Neural crest cell (in vitro differentiated cells): ENCODE measurements at places on chromosomes 13 and 19. TPM values are rescaled to one million over a fixed set of nuclear protein-coding genes. Genes with fewer than 3 reads are reported as not detected.
A peak's percentile ranks its signal among the peaks of the same experiment; 100 is the strongest.

- H3K27ac ChIP-seq: no peak overlapping the region
- H3K4me3 ChIP-seq: peak overlapping the region; percentile 19
- H3K27me3 ChIP-seq: no peaks in the 10 kb centered on the region
Observed at GRCh38 chr19:10256970-10257615, 5.1 kb downstream of the MRPL4 start.

GRCh38 chr19:10884274-10884673 lies 12.9 kb downstream of the CARM1 start:
- H3K4me1 ChIP-seq: peaks cover 53% of the 10 kb centered on the region
- no peaks in the 10 kb centered on the region for H3K27me3 ChIP-seq
- DNase-seq: no peak
- H3K4me3 ChIP-seq: peak overlapping the region; percentile 27
- peaks cover under 1% of the 10 kb centered on the region for H3K36me3 ChIP-seq

GRCh38 chr13:41061914-41062837 lies 867 bp downstream of the WBP4 start:
- peaks cover 4% of the 10 kb centered on the region for H3K36me3 ChIP-seq
- H3K27me3 ChIP-seq: peaks cover 14% of the 10 kb centered on the region
- no peak for DNase-seq
- peaks cover 39% of the 10 kb centered on the region for H3K4me1 ChIP-seq
- peak overlapping the region; percentile 100 for H3K27ac ChIP-seq

DNA sequence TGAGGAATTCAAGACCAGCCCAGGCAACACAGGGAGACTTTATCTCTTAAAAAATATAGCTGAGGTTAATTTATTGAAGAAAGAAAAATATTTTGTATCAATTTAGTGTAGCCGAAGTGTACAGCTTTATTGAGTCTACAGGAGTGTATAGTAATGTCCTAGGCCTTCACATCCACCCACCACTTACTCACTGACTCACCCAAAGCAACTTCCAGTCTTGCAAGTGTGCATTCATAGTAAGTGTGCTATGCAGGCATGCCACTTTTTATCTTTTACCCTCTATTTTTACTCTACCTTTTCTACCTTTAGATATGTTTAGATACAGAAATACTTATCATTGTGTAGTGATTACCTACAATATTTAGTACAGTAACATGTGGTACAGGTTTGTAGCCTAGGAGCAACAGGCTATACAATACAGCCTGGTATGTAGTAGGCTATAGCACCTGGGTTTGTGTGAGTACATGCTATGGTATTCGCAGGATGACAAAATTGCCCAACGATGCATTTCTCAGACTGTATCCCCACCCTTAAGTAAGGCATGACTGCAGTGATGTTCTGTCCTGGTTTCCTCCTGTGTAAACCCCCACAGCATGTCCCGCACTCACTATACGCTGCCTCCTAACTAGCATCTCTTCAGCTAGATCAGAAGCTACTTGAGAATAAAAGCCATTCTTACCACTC lies 15.3 kb upstream of the ATP12A start:
- H3K27ac ChIP-seq: no peak overlapping the region
- no peaks in the 10 kb centered on the region for H3K4me1 ChIP-seq
- H3K36me3 ChIP-seq: no peaks in the 10 kb centered on the region
- no peak overlapping the region for H3K4me3 ChIP-seq

GRCh38 chr19:56088497-56089215 lies 32.4 kb downstream of the ZNF787 start:
- H3K27me3 ChIP-seq: no peaks in the 10 kb centered on the region
- peaks cover 17% of the 10 kb centered on the region for H3K36me3 ChIP-seq
- no peak overlapping the region for H3K27ac ChIP-seq

- H3K27ac ChIP-seq: no peak overlapping the region
- H3K4me3 ChIP-seq: no peak overlapping the region
- H3K27me3 ChIP-seq: no peaks in the 10 kb centered on the region
- no peak for DNase-seq
Observed at GRCh38 chr13:83024955-83025594, 857.2 kb downstream of the SLITRK1 start.

DNA sequence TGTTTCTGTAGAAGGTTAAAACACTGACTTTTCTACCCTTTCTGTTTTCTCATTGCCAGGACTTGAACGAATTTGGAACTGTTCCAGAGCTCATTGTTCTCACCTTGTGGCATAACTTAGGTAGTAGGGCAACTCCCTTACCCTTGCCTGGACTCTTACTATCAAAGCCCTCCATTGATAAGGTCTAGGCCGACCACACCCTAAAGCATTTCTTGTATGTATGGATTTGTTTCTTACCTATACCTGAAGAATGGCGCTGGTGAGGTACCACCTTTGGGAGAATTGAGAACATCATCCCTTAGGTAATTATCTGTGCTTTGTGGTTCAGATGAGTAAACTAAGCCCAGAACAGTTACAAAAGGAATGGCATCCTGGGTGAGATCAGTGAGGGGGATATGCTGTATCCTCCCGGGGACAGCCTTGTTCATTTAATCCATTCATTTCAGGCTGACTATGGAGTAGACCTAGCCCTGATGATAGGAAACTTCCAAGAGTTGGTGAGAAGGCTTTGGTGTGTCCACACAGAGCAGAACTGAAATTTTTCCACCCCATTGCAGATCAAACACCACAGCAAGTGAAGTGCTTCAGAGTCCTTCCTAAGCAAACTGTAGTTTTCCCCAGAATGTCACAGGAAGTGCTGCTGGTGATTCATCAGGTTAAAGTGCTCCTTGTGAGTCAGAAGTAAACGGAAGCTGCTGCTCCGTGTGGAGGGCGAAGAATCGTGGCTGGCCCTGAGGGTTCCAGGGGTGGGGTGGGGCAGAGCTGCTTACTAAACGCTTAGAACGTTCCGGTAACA lies 113.0 kb downstream of the TEX26 start:
- H3K4me1 ChIP-seq: peaks cover 10% of the 10 kb centered on the region
- DNase-seq: no peak
- H3K36me3 ChIP-seq: no peaks in the 10 kb centered on the region
- H3K27ac ChIP-seq: no peak overlapping the region

GRCh38 chr13:42709276-42709675 lies 72.1 kb upstream of the FAM216B start:
- H3K27ac ChIP-seq: no peak overlapping the region
- H3K27me3 ChIP-seq: no peaks in the 10 kb centered on the region
- H3K4me3 ChIP-seq: no peak overlapping the region
- H3K36me3 ChIP-seq: no peaks in the 10 kb centered on the region

ELF1 gene
- 18.0 and 19.2 TPM in 2 replicates for total RNA-seq

IFNL1 gene
- not detected in 2 replicates for total RNA-seq

USHBP1 gene
- total RNA-seq: 0.23 and 0.57 TPM in 2 replicates

ERFL gene
- 0.12 and 0.14 TPM in 2 replicates for total RNA-seq

CAPNS1 gene
- total RNA-seq: 321 and 346 TPM in 2 replicates
